ENCODE measurements at places on chromosomes 6 and 20.

- DNase-seq, result no peak
Measured at GRCh38 chr20:38789503-38790199, 15.8 kb upstream of the PPP1R16B start.

- DNase-seq, result peak; percentile 93
Measured at GRCh38 chr20:21607971-21608725, 94.3 kb upstream of the NKX2-2 start.

- DNase-seq, result no peak
Measured at GRCh38 chr6:105935416-105935815, 150.7 kb upstream of the PRDM1 start.

DNA sequence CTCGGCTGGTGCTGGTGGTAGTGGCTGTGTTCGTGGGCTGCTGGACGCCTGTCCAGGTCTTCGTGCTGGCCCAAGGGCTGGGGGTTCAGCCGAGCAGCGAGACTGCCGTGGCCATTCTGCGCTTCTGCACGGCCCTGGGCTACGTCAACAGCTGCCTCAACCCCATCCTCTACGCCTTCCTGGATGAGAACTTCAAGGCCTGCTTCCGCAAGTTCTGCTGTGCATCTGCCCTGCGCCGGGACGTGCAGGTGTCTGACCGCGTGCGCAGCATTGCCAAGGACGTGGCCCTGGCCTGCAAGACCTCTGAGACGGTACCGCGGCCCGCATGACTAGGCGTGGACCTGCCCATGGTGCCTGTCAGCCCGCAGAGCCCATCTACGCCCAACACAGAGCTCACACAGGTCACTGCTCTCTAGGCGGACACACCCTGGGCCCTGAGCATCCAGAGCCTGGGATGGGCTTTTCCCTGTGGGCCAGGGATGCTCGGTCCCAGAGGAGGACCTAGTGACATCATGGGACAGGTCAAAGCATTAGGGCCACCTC lies 8.8 kb downstream of the NPBWR2 start:
- no peak for DNase-seq

DNA sequence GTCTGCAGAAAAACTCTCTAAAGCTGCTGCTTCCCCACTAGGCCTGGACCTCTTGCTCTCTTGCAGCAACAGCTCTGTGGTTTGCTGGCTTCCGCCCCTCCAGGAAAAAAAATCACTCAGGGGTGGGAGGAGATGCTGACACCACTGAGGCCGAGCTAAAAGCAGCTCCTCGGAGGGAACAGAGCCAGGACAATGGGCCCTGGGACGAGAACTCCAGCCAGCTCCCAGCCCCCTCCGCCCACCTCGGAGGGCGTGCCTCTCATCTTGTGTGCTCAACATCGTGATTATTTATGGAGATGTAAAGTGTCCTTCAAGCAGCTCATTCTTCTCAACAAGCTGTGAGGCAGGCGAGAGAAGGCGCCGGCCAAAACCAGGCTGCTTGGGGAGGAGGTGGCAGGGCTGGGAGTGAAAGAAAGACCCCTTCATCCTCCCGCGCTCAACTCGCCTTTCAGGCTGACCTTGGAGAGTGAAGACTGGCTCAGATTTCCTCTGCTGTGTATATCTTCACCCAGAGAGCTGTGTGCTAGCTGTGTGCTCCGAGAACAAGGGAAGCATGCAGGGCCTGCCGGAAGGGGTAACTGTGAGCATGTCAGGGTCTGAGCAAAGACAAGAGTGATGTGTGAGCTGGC lies 53.5 kb upstream of the LRFN2 start:
- no peak for DNase-seq

DNA sequence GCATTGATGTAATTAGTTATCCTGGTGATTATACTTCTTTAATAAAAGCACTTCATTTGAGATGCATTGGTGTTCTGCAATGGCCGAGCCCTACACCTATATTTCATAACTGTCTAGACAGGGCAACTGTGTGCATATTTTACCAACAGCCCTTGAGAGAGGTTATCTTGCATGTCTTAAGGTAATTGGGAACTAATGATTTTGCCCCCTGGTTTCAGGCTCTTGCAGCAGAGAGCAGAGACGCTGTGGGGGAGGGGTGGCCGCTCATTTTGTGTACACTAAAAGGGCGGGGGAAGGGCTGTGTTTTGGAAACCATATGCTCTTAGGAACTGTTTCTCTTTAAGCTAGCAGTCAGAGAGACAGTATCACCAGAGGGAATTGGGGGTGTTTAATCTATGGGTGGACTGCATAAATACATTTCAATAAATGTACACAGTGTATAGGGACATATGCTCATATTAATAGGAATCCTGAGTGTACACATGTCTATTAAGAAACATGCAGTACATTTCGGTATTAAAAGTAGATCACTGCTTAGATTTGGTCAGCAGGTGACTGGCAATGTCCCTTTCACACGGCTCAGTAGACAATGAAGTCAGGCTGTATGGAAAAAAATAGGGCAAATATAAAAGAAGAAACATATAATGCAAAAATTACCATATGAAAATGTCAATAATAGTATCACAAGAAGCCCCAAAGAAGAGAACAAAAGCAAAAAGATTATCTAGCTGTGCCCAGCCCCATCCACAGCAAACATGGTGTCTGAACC lies 402.9 kb upstream of the CITED2 start:
- DNase-seq, result no peak

DNA sequence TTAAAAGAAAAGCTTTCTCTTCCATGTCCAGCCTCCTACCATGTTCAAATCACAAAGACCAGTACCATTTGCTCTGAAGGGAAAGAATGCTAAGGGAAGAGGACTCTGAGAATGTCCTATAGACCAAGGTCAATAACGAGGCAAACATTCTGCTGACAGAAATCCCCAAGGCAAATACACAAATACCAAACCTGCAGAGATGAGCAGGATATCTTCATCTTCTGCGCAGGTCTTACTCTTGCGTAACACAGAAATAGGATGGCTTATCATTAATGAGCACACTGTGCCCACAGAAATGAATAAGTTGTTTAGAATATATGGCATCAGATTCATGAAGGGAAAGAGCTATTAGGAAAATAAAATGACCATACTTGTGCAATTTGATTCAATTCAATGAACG lies 137.3 kb downstream of the BTBD9 start:
- DNase-seq, result no peak

GRCh38 chr6:152204591-152204990 lies 397.1 kb downstream of the ESR1 start:
- no peak for DNase-seq

- DNase-seq, result no peak
Measured at GRCh38 chr6:158131926-158132325, 36.1 kb downstream of the SERAC1 start.

- DNase-seq, result no peak
Measured at GRCh38 chr6:135334169-135334568, 153.1 kb downstream of the MYB start.

GRCh38 chr20:54433636-54434035 lies 41.8 kb upstream of the DOK5 start:
- peak; percentile 73 for DNase-seq

DNA sequence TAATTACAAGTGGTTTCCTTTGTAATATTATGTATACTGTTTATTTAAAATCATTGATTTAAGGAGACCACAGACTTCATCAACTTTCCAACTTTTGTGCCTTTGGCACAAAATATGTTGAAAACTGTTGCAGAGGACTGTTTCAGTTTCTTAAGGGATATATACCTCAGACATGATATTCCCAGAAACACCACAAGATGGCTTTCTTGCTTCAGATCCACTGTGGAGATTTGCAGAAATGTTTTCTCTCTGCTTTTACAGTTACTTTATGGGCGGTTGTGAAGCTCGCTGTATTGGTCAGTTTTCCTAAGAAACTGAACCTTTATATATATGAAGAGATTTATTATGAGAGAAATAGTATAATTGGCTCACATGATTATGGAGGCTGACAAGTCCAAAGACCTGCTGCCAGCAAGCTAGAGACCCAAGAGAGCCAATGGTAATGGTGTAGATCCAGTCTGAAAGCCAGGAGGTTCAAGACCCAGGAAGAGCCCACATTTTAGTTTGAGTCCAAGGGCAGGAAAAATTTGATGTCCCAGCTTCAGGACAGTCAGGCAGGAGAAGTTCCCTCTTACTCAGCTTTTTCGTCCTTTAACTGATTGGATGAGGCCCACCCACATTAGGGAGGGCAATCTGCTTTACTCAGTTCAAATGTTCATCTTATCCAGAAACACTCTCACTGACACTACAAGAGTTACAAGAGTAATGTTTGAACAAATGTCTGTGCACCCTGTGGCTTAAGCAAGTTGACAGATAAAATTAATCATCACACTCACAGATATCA lies 12.8 kb downstream of the ME1 start:
- DNase-seq, result no peak

- DNase-seq, result no peak
Measured at GRCh38 chr6:32436995-32437836, 2.5 kb upstream of the HLA-DRA start.

DNA sequence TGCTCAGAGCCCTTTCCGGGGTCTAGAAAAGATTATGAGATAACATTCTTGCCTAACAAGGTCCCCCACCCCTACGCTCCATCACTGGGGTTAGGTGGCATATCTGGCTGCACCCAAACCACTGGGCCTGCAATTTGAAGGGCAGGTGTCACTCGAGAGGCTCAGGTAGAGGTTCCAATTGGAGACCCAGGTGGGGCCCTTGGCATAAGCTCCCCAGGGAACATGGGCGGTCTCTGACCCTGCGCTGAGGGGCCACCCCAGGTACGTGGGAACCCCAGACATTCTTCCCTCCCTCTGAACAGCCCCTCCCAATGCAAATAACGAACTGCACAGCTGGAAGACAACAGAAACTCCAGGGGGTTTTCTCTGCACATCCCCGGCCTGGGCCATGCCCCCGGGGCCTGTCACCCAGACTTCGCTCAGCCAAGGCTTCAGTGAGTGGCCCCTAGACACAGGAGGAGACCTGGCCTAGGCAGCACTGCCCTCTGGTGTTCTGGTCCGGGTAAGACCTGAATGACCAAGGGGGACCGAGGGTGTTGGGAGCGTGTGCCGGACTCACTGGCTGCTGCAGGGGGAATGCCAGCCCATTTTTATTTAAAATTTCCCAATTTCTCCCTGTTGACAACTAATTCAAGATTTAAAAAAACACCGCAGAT lies 47.5 kb downstream of the DSTN start:
- DNase-seq, result peak; percentile 4

DNA sequence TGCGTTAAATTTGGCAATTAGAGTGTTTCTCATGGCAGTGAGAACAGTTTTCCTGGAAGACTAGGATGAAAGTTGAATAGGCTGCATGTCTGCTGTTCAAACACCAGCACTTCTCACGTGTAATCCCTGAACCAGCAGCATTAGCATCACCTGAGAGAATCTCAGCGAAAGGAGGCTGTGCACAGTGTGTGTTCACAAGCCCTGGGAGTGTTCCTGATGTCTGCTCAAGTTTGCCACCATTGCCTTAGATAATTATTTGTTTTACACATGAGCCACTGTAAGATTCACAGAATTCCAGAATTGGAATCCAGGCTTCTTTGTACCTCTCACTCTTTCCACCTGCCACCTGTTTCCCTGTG lies 117.3 kb downstream of the JARID2 start:
- no peak for DNase-seq

GRCh38 chr20:56859801-56860261 lies 230.7 kb downstream of the TFAP2C start:
- DNase-seq, result no peak

DNA sequence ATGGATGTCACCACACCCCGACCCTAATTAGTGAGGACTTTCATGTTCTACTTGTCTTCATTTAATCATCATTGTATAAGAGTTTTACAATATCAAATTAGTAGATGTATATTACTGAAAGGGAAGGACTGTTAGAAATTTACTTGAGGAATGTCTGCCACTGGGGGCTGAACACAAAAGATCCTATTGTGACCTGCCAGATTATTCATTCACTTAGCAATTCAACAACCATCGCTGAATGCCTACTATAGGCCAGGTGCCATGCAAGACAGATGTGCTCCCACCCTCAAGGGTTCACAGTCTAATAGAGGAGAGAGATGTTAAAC lies 8.0 kb upstream of the RBCK1 start:
- DNase-seq, result no peak

DNA sequence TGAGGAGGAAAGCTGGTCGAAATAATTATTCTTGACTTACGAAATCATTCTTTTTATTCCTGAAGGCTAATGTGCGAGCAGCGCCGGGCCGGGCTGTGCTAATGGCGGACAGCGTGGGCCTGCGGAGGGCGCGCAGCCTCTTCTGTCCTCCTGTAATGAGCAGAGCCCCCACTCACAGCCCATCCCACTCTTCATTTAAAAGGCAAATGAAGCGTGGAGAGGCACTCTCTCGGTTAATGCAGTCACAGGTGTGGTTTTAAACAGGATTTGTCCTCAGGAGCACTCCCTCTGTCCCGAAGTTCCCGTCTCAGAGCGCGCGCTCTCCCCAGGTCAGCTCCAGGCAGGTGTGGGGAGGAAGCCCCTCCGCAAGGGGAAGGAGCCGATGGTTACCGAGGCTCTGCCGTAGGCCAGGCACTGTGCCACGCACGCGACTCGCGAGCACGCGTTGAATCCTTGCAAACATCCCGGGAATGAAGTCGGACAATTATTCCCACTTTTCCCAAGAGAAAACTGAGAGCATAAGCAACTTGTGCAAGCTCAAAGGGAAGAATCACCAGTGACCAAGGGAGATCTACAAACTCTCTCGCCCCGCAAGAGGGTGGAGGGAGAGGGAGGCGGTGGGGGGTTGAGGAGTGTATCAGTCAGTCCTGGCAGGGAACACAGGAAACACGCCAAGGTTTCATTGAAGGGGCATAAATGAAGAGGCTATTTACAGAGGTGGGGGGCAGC lies 35.5 kb upstream of the ZFAND3 start:
- DNase-seq, result no peak

DNA sequence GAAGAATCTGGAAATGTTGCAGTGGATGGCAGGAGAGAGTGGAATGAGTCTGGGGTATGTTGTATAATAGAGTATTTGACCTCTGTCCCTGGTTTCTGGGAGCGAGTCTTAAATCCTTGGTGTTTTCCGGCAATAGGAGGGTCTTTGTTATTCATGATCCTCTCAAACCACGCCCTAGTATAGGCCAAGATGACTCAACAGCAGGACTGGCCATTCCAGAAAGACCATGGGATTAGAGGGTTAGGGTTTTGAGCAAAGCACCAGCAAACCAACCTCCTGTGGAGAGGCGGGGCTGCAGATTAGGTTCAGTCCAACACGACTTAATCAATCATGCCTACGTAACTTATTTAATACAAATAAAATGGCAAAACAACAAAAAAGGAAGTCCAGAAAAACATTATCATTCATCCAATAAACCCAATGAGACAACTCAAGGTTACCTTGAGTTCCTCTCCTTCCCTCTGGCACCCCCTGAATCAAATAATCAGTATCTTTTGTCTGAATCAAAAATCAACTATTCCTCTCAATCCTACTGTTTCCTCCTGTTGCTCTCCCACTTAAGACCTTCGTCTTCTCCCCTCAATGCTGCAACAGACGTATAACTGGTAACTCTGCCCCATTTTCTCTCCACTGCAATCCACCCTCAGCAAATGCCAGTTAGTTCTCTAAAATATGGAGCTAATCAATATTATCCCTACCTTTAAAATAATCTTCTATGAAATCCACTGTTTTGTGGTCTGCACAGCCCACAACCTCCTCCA lies 15.5 kb downstream of the HUS1B start:
- DNase-seq, result no peak

GRCh38 chr6:168071620-168072019 lies 7.4 kb downstream of the FRMD1 start:
- no peak for DNase-seq
